Right renal cortex interstitium (tissue), 3 donors: ENCODE measurements at places on chromosomes 1 and 21. TPM values are rescaled to one million over a fixed set of nuclear protein-coding genes. Genes with fewer than 3 reads are reported as not detected.

The IL22RA1 gene
- 3.5 TPM for polyA plus RNA-seq

DNA sequence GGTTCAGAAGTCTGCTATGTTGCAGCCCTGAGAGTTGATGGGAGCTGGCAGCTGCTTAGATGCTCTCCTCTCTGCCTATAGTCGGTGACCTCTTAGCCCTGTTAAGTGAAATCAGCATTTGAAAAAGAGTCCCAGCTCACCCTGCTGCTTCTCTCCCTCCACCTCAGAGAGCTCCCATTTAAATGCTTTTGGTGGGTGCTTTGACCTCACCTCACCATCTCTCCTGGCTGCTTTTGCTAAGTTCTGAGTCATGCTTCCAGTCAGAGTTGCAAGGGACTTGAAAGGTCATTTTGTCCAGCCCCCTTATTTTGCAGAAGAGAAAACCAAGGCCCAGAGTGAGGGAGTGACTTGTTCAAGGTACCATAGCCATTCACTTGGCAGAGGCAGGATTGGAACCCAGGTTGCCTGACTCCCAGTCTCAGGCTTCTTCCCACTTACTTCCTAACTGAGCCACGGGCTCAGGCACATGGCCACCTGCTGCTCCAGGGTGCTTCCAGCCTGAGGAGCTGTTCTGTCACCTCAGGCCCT, 3.3 kb downstream of the MAPKAPK2 start:
- DNase-seq = no peak

GRCh38 chr1:10617318-10617717, 142.6 kb downstream of the PEX14 start:
- no peak for DNase-seq

The PRELP gene
- 2.4 TPM for polyA plus RNA-seq

The ZNF593OS gene
- polyA plus RNA-seq = 0.60 TPM
